ENCODE measurements at places on chromosomes 2 and 18.

GRCh38 chr18:11040823-11041656 lies 108.3 kb downstream of the PIEZO2 start:
- DNase-seq, result no peak

DNA sequence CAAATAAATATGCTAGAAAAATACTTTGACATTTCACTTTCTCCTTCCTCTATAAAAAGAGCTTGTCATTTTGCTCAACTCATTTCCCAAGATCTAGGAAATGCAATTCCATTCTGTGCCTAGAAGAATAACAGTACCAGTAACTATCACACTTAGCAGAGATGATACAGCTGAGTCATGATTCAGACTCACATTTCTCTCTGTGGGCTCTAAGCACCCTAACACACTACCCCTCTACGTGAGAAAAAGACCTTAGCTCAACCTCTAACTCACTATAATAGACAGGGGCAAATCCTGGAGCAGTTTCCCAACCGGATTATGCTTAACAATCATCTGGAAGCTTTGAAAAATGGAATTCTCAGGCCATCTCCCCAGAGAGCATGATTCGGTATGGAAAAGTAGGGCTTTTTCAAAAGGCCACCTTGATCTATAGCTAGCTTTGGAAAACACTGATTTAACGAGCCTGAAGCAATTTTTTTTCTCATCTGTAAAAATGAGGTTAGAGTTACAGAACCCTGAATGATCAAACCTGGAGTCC lies 1312.3 kb upstream of the PIK3C3 start:
- no peak for DNase-seq

DNA sequence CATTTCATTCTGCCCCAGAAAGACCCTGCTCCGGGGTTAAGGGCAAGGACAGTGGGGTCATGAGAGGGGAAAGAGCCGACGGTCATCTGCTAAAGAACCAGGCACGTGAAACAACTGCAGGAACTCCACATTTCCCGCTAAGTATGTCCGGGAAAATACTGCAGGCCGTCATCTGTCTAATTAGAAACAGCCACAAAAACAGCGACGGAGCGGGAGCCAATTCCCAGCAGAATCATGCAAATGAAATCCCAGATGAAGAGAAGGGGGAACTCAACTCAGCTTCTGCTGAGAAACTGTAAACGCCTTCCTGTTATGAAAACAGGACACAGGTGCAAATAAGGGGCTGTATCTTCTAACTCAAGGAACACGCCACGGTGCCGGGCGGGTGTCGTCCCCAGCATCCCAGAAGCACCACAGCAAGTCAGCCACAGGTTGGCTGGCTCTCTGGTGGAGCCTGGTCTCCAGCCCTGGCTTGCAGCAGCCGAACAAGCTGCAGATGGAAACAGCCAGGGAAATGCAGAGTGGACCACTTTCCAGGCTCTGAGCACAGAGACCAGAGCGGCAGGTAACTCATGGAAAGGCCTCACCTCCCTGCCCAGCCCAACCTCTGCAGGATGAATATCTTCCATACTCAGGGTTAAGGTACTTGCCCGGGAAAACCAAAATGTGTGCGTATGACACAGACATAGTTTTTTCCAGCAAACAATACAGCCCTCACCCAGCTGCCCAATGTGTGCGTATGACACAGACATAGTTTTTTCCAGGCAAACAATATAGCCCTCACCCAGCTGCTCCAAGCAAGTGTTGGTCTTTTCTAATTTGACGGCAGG lies 28.9 kb downstream of the PXDN start:
- DNase-seq, result no peak

- DNase-seq, result peak; percentile 71
Measured at GRCh38 chr2:10721396-10722251, at the start of gene ATP6V1C2. ATP6V1C2 (plus strand) TSS chr2:10721630; CDS start chr2:10722850, 1,220 bp downstream.

- DNase-seq, result no peak
Measured at GRCh38 chr18:54075689-54076088, 148.8 kb downstream of the MBD2 start.

DNA sequence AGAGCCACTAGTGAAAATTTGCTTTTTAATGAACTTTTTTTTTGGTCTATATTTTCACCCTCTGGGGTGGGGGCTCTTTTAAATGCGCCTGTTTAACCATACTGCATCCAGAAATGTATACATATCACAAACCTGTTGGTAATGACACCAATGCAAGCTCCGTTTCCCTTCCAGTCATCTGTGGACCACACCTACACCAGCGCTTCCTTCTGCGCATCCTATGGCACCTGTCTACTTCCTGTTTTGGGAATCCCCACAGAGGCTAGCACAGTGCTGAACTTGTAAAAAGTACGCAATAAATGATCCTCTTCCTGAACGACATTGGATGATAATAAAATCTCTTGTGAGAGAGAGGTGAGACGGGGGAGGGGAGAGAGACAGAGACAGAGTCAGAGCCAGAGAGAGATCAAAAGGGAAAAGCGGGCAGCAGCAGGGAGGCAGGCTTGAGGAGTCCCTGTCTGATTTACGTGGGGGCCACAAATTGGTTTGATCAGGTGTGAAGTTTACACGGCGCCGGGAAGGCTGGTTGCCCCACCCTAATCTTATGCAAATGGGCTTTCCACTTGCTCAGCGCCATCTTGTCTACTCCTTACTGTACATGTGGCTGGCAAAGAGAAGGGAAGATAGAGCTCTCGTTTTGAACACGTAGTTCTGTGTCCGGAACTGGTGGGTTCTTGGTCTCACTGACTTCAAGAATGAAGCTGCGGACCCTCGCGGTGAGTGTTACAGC lies 38.1 kb upstream of the SLC38A11 start:
- no peak for DNase-seq

DNA sequence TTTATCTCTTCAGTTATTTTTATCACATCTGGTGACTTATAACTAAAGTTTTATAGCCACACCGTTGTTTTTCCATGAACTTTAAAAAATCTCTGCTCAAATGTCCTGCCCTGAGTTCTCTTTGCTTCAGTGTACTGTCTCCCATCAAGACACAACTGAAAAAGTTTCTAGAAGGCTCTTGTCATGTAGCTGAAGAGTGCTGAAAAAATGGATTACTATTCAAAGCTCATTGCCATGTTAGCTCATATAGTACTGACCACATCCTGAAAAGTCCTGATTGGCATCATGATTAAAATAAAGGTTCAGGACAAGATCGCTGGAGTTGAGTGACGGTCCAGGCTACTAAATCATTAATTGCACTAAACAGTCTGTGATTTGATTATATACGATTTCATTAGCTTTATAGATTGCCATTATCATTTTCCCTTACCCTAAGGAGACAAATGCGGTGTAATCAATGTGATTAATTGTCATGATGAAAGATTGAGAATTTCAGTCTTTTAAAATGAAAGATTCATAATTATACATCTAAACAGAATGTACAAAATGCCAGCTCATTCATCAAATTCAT lies 62.2 kb downstream of the MFSD6 start:
- DNase-seq, result no peak

DNA sequence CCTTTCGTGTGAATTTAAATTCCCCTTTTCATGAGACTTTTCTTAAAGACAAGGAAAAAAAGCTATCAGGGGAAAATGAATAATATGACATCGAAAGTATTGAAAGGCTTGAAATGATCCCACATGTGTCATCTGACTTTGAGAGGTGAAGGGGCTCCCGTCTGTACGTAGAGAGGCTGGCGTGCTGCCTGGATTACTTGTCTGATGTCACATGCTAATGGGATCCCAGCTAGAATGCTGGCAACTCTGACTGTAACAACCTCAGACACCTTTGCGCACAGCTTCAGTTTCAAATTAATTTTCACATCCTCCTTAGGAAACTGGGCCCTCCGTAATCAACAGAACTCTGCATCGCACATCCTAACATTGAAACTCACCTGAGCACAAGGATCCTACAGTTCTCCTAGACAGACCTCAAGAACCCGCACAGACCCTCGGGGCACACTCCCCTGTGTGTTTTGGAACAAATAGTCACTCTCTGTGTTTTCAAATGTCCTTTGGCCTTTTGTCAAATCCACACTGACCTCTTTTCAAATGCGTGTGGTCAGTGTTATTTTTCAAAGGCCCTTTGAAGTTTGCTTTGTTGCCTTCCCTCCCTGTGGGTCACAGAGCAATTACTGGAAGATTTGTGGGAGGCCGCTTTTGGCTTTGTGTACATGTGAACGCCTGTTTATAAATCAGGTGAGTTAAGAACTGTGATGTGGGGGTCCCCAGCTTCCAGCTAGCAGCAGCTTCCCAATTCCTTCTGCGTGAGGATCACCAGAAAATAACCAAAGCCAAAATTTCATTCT lies 65.9 kb downstream of the IL1R2 start:
- DNase-seq, result no peak

- no peak for DNase-seq
Measured at GRCh38 chr2:13666582-13667414, 950.1 kb downstream of the TRIB2 start.

GRCh38 chr2:119637371-119637770 lies 41.6 kb upstream of the TMEM177 start:
- no peak for DNase-seq

DNA sequence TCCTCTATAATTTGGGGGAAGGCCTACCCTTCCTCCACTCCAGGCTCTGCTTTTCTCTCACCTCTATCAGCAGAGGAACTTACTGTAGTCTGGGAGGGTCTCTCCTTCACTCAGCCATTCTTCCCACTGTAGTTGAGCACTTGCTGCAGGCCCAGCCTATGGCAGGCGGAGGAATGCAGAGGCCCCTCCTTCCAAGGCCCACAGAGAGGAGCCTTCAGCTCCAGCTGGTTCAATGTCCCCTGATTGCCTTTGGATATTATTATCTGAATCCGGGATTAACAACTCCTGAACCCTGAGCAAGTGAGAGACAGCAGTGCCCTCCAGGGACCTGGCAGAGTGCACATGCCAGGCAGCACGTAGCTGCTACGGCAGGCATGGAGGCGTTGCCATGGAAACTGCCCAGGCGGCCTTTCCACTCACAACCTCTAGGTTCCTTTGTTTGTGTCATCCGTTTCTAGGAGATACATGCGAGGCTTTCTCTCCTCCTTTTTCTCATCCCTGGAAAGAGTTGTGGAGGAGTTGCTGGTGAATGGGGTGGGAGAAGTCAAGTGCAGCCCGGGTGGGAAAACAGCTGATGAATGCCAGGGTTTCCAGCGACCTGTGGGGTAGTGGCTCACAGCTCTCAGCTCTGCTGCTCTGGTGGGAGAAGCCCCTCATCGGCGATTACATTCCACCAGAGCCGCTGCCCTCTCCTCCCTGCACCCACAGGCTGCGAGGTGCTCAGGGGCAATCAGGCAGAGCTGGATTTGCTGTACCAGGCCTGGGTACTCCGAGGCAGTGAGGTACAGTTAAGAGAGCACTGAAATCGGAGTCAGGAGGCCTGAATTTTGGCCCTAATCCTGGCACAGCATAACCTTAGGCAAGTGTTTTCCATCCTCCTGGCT lies 55.3 kb upstream of the HK2 start:
- no peak for DNase-seq

GRCh38 chr18:35512761-35513160 lies 15.0 kb upstream of the INO80C start:
- peak; percentile 29 for DNase-seq

DNA sequence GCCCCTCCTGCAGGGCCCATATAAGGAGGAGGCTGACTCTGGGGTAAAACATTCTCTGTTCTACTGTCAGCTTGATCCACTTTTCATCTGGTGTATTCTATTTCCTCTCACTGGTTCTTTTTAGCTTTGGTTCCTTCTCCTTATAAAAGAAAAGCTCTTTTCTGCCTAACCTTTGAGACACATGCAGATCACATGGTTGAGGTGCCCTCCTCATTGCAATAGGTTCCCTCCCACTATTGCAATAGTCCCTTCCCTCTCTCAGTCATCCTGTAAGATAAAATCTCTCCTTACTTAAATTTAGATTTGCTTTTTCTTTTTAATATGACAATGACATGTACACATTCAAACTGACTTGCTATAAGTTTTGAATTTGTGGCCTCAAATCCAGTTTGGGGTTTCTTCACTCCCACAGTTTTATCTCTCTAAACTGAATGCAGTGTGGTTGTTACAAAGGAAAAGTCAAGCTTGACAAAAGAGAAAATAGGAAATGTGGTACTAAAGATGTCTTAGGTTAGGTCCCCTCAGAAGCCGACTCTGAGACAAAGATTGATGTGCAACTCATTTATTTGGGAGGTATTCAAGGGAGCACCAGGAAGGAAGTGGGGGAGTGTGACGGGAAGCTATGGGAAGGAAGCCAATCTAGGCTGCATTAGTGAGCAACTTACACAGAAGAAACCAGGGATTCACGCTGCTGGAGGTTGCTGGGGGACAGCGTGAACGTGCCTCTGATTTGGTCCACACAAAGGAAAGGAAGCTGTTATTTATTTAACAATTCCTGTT lies 127.6 kb upstream of the LINC00305 start:
- DNase-seq, result no peak

- no peak for DNase-seq
Measured at GRCh38 chr2:188664416-188664815, 309.8 kb upstream of the COL3A1 start.

DNA sequence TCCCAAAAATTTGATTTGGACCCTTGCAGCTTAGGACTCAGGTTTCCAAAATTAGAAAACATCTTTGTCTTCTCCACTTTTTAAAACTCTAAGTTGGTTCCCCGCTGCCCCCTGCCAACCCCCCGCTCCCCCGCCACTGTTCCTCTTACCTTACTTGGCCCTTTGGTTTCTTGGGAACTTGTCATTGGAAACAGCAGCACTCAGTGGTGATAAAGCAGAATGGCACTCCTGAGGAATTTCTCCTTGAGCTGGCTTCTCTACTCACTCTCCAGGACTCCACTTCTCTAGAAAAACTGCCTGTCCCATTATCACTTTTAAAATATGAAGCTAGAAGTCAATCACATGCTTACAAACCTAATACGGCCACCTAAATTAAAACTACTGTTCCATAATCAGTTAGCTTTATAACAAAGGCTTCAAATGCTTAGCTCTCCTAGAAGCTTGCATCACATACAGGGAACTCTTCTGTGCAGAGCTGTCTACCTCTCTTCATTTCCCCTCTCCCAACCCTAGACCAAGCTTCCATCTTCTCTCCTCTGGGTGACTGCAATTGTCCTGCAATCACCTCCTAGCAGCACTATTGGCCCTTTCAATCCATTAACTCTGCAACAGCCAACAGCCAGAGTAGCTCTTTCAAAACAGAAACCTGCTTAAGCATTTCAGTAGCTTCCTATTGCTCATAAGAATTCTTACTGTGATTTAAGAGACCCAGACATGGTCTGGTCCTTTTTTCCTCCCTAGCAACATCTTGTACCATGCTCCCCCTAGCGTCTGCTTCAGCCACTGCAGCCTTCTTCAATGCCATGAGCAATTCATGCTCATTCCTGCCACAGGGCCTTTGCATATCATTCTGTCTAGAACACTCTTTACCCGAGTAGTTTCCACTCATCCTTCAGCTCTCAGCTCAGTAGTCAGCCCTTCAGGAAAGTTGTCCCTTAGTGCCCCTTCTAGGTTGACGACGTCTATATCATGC lies 15.2 kb upstream of the PLEKHM3 start:
- DNase-seq, result no peak

- no peak for DNase-seq
Measured at GRCh38 chr18:36811955-36812354, 16.8 kb downstream of the TPGS2 start.

- no peak for DNase-seq
Measured at GRCh38 chr2:88845772-88846661, 154.5 kb downstream of the RPIA start.

GRCh38 chr2:215363039-215363438 lies 51.2 kb downstream of the ATIC start:
- no peak for DNase-seq

GRCh38 chr18:12036201-12036751 lies 55.0 kb downstream of the IMPA2 start:
- peak; percentile 29 for DNase-seq

GRCh38 chr2:675982-676646 lies 1.1 kb downstream of the TMEM18 start:
- no peak for DNase-seq
